CD4-positive, alpha-beta T cell treated with Interferon gamma for 1 hour (primary cell): ENCODE measurements at places on chromosomes 7 and 10.

- DNase-seq, result no peak
Observed at GRCh38 chr10:89090756-89091445, 100.3 kb downstream of the FAS start.

- DNase-seq, result no peak
Observed at GRCh38 chr7:151736403-151736909, 140.5 kb downstream of the PRKAG2 start.

DNA sequence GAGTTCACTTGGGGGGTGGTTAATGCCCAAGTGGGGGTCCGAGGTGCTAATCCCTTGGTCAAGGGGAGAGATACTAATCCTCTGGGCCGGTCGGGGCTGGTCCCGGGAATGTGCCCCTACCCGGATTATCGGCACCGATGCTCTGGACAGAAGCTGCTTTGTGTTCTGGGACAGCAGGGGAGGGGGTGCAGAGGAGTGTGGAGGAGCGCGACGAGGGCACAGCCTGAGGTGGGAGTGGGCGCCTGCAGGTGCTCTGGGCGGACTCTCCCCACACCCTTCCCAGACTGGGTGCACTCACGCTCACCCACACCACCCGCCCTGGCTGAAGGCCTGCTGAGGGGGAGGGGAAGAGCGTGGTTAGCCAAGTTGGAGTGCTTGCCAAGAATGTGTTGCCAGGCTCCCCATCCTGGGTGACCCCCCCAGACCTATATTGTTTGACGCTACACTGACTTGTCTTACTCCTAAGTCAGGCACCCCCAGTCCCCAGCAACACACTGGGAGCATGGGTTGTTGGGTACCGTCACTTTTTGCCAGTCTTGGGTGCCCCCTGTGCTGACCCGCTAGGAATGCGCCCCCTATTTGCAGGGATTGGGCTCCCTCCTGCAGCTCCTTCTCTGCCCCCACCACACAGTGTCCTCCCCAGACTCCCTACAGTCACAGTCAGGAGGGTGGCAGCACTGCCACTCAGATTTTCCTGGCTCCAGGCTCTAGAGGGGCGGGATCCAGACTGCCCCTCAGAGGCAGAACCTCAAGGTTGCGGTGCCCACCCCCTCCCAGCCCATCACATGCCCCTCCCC, 1.2 kb downstream of the SLC4A2 start:
- DNase-seq, result no peak

DNA sequence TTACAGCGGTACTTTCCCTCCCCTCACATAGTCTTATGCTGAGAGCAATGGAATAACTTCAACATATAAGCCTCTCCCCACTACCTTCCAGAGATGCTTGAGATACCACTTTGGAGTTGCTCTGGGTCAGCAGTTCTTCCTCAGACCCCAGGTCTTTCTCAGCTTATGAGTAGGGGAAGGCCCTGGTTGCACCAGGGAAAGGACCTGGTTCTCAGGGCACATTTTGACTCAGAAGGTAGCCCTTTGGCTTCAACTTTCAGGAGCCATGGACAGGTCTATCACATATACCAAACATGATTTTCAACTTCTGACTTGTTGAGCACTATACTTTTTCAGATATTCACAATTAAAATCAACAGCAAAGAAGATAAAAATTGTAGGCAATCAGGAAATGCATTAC, 11.5 kb upstream of the FIGNL1 start:
- DNase-seq, result no peak

DNA sequence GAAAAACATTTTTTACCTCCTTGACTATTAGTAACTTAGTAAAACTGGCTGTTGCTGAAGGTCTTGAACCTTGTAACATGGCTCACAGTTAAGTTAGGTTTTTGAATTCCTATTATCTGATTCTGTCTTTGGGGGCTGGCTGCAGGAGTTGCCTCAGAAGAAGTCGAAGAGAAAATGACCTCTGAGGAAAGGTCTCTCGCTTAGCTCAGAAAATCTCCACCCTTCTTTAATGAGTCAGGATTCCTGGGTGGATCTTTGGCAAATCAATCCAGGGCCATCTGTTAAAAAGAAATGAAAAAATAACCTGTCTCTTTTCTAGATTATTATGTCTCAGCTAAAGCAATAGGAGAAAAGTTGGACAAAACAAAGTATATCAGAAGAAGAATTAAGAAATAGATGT, 267.8 kb upstream of the SEMA3C start:
- DNase-seq, result no peak

DNA sequence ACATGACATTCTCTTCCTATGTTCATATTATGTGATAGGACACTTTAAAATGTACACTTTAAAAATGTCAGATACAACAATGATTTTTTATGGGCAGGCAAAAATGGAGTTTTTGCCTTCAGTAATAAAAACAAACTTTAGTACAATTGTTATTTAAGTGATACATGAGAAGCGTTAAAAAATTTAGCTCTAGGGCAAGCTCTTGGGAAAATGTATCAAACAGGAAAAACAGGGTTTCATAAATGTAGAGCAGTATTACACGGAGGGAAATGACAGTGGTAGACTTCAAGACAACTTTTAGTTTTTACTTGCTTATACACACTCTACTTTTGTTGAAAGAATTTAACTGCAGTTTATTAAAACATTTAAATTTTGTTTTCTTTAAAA, 1.5 kb downstream of the FHIP2A start:
- DNase-seq, result no peak

DNA sequence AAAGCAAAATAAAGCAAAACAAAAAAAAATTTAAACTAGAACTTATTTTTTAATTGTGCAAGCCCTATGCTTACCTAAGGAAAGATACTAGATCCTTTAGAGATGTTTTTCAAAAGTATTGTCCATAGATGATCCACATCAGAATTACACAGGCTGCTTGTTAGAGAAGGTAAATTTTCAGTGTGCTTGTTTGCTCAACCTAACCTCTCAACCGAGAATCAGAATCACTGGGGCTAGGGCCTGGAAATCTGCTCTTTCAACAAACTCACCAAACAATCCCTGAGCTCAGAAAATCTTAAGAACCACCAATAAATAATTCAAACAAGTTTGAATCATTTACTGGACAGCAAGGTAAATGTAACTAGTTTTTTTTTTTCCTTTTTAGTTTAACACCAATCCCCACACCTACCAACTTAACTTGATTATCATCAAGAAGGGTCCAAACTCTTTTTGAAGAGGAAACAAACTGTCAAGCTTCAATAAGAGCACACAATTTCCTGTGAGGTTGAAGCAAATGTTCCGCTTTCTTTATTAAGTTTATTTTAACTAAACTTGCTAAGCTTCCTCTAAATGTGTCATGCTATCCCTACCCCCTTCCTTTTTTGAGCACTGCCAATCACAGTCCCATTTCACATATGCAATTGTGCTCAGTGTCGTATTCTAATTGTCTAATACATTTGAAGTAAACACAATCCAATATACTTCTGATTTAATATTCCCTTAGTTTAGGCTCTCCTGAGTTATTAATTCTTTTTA, 7.4 kb upstream of the TSPAN33 start:
- no peak for DNase-seq

DNA sequence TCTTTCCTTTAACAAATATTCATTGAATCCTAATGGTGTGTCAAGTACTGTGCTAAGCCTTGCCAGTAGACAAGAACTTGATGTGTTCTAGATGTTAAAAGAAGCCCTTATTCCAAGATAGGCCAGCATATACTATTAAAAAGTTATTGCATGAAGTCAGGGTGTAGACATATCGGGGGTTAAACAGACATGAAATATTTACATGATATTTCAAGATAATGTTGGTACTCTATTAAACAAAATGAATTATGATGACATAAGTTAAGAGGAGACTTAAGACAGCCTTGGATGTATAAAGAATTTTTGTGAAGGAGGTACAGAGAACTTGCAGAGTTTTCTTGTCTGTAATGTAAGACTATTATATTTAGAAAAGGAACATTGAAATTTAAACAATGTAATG, 44.8 kb downstream of the HDAC9 start:
- no peak for DNase-seq

DNA sequence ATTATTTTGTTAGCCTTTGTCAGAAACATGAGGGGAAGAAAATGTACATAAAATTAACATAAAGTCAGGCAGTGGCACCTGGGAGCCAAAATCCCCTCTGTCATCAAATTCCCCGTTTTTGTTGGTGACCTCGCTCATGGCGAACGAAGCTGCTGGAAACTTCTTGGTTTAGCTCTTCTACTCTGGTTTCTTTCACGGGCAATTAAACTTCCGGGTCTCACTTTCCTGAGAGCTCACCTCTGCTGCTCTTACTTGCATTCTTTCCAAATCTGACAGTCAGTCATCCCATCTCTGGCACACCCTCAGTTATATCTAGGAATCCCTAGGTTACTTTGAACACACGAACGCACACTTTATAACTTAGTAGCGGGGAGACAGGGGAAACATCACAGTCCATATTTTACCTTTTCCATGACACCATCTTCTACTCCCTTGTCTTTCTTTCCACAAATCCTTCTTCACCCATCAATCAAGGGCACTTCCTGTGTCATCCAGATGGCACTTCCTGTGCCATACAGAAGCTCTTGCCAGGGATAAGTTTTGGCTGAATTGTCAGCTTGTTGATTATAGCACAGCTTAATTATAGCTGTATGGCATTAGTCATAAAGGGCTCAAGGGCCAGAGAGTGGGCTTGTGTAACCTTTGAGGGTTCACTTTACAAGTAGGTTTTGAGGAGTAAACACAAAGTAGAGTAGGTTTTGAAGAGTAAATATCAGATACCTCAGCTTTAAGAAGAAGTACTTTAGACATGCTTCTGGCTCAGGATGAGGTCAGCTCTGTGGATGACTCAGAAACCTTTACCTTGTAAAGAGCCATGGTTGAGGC, 105.1 kb downstream of the GATA3 start:
- no peak for DNase-seq

- no peak for DNase-seq
Observed at GRCh38 chr10:31005895-31006294, 25.8 kb downstream of the ZNF438 start.

DNA sequence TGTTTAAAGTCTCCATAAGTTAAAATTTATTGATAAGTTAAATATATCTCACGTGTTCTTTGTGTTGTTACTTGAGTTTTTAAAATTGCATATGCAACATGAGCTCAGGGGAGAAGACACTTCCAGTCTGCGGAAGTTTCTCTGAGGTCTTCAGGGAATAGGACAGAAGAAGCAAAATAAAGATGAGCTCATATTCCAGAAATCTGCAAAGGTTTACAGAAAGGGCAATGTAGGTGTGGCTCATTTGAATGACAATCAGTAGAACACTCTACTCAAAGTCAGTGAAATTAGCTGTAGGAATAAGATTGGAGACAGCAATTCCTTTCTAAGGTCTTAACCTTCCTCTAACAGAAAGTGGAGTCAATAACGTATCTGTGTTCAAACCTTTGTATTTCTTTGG, 53.7 kb downstream of the CACNA2D1 start:
- no peak for DNase-seq

- DNase-seq, result no peak
Observed at GRCh38 chr10:34175121-34175520, 640.0 kb downstream of the PARD3 start.

- DNase-seq, result no peak
Observed at GRCh38 chr10:129773359-129773990, 190.6 kb downstream of the EBF3 start.

DNA sequence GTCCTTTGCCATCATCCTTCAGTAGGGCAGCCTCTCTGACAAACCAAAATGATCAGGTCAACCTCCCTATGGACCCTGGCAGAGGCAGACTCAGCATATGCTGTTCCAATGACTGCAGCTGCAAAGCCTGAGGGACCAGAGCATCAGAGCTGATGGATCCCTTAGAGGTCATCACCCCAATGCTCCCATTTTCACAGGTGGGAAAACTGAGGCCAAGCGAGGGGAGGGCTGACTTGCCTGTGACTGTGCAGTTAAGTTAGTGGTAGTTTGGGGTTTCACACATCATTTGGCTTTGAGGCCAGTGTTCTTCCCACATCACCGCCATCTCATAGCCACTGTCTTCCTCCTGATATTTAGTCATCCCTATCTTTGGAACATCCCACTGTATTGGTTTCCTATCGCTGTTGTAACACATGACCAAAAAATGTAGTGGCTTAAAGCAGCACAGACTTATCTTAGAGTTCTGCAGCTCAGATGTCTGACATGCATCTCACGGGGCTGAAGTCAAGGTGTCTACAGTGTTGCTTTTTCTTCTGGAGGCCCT, 69.3 kb upstream of the PDZD8 start:
- DNase-seq, result no peak

GRCh38 chr7:18828260-18828993, 289.0 kb downstream of the TWIST1 start:
- no peak for DNase-seq
